ENCODE measurements at places on chromosomes 1 and 21. TPM values are rescaled to one million over a fixed set of nuclear protein-coding genes. Genes with fewer than 3 reads are reported as not detected.

DNA sequence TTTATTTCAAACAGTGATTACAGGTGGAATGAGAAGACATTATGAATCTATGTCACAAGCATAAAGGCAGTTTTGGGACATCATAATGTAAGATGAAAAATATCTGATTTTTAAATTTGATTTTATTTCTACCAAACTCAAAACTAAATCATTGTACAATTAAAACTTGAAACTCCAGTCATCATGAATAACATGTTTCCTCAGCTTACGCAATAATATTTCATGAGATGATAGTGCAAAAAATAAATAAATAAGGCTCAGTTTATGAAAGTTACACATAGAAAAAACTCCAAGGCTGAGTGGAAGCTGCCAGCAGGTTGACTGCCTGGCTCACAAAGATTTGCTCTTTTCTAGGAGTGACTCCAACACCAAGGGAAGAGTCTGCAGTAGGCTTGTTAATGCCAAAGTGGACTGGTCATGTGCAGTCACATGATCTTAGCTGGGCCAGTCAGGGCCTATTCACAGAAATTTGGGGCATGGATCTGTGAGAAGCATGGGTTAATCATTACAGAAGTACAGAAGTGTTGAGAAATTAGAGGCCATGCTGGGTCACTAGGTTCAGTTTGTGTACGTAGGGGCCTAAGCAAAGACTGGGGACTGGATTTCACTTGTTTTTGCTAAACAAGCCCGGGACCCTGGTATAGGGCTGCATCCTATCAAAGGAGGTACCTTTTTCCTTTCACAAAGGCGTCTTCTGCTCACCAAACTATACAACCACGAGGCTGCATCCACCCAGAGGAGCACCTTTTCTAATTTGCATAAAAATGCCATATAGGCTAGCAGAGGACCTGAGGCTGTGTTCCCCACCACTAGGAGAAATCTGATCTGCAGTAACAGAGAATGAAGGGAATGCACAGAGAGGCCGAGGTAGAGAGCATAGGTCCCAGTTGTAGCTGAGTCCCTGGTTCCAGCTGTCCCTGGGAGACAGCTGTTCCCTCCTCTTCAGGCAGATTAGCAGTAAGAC, 4.9 kb upstream of the ABCA4 start:
- DNase-seq: no peak
- H3K27ac ChIP-seq: no peak overlapping the region
- no peaks in the 10 kb centered on the region for H3K36me3 ChIP-seq
- H3K27me3 ChIP-seq: no peaks in the 10 kb centered on the region
- no peak overlapping the region for H3K4me3 ChIP-seq

DNA sequence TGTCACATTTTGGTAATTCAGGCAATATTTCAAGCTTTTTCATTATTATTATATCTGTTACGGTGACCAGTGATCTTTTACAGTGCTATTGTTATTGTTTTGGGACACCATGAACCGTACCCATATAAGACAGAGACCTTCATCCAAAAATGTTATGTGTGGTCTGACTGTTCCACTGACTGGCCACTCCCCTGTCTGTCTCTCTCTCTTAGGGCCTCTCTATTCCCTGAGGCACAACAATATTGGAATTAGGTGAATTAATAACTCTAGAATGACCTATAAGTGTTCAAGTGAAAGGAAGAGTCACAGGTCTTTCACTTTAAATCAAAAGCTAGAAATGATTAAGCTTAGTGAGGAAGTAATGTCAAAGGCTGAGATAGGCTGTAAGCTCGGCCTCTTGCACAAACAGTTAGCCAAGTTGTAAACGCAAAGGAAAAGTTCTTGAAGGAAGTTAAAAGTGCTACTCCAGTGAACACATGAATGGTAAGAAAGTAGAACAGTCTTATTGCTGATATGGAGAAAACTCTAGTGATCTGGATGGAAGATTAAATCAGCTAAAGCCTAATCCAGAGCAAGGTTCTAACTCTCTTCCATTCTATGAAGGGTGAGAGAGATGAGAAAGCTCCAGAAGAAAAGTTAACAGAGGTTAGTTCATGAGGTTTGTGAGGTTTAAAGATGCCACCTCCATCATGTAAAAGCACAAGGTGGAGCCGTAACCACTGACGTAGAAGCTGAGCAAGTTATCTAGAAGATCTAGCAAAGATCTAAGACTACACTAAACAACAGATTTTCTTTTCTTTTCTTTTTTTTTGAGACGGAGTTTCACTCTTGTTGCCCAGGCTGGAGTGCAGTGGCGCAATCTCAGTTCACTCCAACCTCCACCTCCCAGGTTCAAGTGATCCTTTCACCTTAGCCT, 19.7 kb upstream of the DIPK1A start:
- H3K27me3 ChIP-seq: no peaks in the 10 kb centered on the region
- no peak for DNase-seq
- H3K4me3 ChIP-seq: no peak overlapping the region

GRCh38 chr1:201877877-201878401, 10.8 kb upstream of the SHISA4 start:
- no peaks in the 10 kb centered on the region for H3K27me3 ChIP-seq
- peaks cover 7% of the 10 kb centered on the region for H3K36me3 ChIP-seq
- no peak overlapping the region for H3K27ac ChIP-seq

- no peak overlapping the region for H3K27ac ChIP-seq
- no peaks in the 10 kb centered on the region for H3K27me3 ChIP-seq
- DNase-seq: no peak
- H3K4me1 ChIP-seq: peaks cover 14% of the 10 kb centered on the region
These were observed 7.1 kb upstream of the FAM131C start for GRCh38 chr1:16080422-16081150.

Gene GPATCH2
- 9.5 TPM for total RNA-seq

Gene UBL4B
- not detected for total RNA-seq

- H3K4me1 ChIP-seq: peaks cover 4% of the 10 kb centered on the region
- peaks cover 19% of the 10 kb centered on the region for H3K27me3 ChIP-seq
- no peak for DNase-seq
- no peaks in the 10 kb centered on the region for H3K36me3 ChIP-seq
These were observed 15.3 kb upstream of the IL23R start for GRCh38 chr1:67150931-67151330.

DNA sequence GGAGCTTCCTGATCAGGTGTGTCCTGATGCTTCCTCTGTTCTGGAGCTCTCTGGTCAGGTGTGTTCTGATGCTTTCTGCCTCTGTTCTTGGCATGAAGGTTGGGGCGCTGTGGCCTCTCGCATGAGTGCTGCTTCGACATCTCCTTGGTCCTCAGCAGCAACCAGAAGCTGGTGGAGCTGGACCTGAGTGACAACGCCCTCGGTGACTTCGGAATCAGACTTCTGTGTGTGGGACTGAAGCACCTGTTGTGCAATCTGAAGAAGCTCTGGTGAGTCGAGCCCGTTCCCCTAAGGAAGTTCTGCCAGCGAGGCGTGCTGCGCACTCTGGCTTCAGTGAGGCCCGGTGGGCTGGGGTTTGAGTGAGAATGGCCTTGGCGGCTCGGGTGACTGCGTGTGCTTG, 18.0 kb downstream of the NLRP3 start:
- no peak overlapping the region for H3K27ac ChIP-seq
- H3K4me1 ChIP-seq: no peaks in the 10 kb centered on the region
- H3K27me3 ChIP-seq: no peaks in the 10 kb centered on the region
- H3K36me3 ChIP-seq: no peaks in the 10 kb centered on the region
- DNase-seq: no peak
- no peak overlapping the region for H3K4me3 ChIP-seq

GRCh38 chr1:167737169-167737568, 15.4 kb downstream of the MPZL1 start:
- H3K27ac ChIP-seq: no peak overlapping the region
- no peaks in the 10 kb centered on the region for H3K4me1 ChIP-seq
- H3K36me3 ChIP-seq: 0 out of 2 replicates have a peak, but pooled peaks cover 8% of the 10 kb centered on the region
- DNase-seq: no peak
- H3K27me3 ChIP-seq: no peaks in the 10 kb centered on the region

GRCh38 chr1:205162301-205162700, 40.5 kb upstream of the RBBP5 start:
- peaks cover 45% of the 10 kb centered on the region for H3K36me3 ChIP-seq
- DNase-seq: no peak
- H3K4me1 ChIP-seq: no peaks in the 10 kb centered on the region
- no peak overlapping the region for H3K27ac ChIP-seq
- no peak overlapping the region for H3K4me3 ChIP-seq

DNA sequence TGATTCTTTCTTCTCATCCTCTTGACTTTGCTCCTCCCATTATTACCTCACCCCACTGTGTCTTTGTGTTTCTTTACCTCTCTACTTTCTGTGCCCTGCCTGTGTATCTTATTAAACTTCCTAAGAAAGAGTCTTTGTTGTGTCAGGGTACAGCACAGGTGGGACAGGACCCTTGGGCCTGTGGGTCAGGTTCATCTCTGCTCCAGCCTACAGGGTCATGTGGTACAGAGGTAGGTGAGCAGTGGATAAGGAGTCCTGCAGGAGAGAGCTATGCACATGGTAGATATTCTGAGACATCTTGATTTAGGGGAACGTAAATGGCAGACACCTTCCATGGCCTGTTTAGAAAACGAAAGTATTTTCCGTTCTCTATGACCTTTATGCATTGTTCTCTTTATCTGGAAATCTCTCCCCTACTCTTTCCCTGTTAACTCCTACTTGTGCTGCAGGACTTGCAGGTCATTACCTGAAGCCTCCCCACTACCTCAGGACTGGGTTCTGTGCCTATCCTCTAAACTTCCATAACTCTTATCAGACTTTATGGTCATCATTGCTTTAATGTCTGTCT, 9.9 kb downstream of the GIPC2 start:
- DNase-seq: no peak
- no peak overlapping the region for H3K4me3 ChIP-seq
- no peaks in the 10 kb centered on the region for H3K36me3 ChIP-seq
- H3K27ac ChIP-seq: no peak overlapping the region
- no peaks in the 10 kb centered on the region for H3K4me1 ChIP-seq

Gene ITLN2
- not detected for total RNA-seq

GRCh38 chr1:68820151-68820550, 323.3 kb upstream of the DEPDC1 start:
- no peaks in the 10 kb centered on the region for H3K4me1 ChIP-seq
- no peaks in the 10 kb centered on the region for H3K36me3 ChIP-seq
- no peak for DNase-seq
- no peaks in the 10 kb centered on the region for H3K27me3 ChIP-seq
- no peak overlapping the region for H3K4me3 ChIP-seq

- H3K27me3 ChIP-seq: no peaks in the 10 kb centered on the region
- no peak overlapping the region for H3K27ac ChIP-seq
- H3K36me3 ChIP-seq: peaks cover 49% of the 10 kb centered on the region
- no peak overlapping the region for H3K4me3 ChIP-seq
- H3K4me1 ChIP-seq: no peaks in the 10 kb centered on the region
These were observed 170.3 kb downstream of the GREM2 start for GRCh38 chr1:240441669-240442068.

- no peak for DNase-seq
- H3K4me3 ChIP-seq: no peak overlapping the region
- peaks cover 9% of the 10 kb centered on the region for H3K4me1 ChIP-seq
- H3K36me3 ChIP-seq: no peaks in the 10 kb centered on the region
- H3K27ac ChIP-seq: no peak overlapping the region
These were observed 6.1 kb upstream of the GJB3 start for GRCh38 chr1:34774957-34775356.

DNA sequence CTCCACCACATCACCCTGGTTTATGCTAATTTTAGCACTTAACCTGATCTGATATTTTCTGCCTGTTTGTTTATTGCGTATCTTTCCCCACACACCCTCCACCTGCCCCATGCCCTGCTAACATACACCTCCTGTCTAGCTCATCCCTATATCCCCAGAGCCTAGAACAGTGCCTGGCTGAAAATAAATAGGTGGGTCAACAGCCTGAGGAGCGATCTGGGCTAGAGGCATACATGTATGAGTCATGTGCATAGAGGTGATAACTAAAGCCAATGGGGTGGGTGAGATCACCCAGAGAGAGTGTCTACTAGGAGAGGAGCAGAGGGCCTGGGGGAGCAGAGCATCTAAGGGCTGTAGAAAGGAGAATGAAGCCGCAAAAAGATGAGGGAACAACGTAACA, 2.7 kb downstream of the HTR1D start:
- no peaks in the 10 kb centered on the region for H3K36me3 ChIP-seq
- no peak overlapping the region for H3K27ac ChIP-seq
- H3K27me3 ChIP-seq: peaks cover 50% of the 10 kb centered on the region
- 0 out of 2 replicates have a peak, but pooled peaks cover 4% of the 10 kb centered on the region for H3K4me1 ChIP-seq

GRCh38 chr1:85015826-85016225, 18.9 kb upstream of the MCOLN2 start:
- no peak overlapping the region for H3K4me3 ChIP-seq
- DNase-seq: no peak
- H3K4me1 ChIP-seq: no peaks in the 10 kb centered on the region
- H3K27ac ChIP-seq: no peak overlapping the region

Gene ATAD3C
- not detected for total RNA-seq

Gene AADACL3
- not detected for total RNA-seq

- H3K4me1 ChIP-seq: peaks cover 13% of the 10 kb centered on the region
- no peak overlapping the region for H3K27ac ChIP-seq
- no peak for DNase-seq
- H3K36me3 ChIP-seq: no peaks in the 10 kb centered on the region
- no peak overlapping the region for H3K4me3 ChIP-seq
These were observed 231.1 kb upstream of the SGIP1 start for GRCh38 chr1:66302815-66303214.

GRCh38 chr1:7121622-7121988, 336.4 kb downstream of the CAMTA1 start:
- no peak overlapping the region for H3K27ac ChIP-seq
- 0 out of 2 replicates have a peak, but pooled peaks cover 7% of the 10 kb centered on the region for H3K4me1 ChIP-seq
- H3K27me3 ChIP-seq: no peaks in the 10 kb centered on the region
- H3K4me3 ChIP-seq: no peak overlapping the region
- DNase-seq: no peak

Measured in GM23248 (cell line).